A549 treated with GW870086 at 1 μM for 4 hours (cell line): ENCODE measurements at places on chromosomes 7 and 10. TPM values are rescaled to one million over a fixed set of nuclear protein-coding genes. Genes with fewer than 3 reads are reported as not detected.

Gene RAPGEF5
- total RNA-seq = 0.09 to 0.23 TPM (median 0.10 TPM) in 5 replicates

Gene WDR37
- 7.4 to 8.5 TPM (median 7.8 TPM) in 5 replicates for total RNA-seq

Gene FAM171A1
- total RNA-seq = 19.7 to 22.7 TPM (median 21.5 TPM) in 5 replicates

Gene ZNF853
- 1.7 to 2.9 TPM (median 2.5 TPM) in 5 replicates for total RNA-seq

Gene ZMIZ2
- total RNA-seq = 24.8 to 32.9 TPM (median 31.7 TPM) in 5 replicates

Gene NANOS1
- total RNA-seq = 2.4 to 4.0 TPM (median 3.5 TPM) in 5 replicates

Gene SLC18A3
- not detected in 5 replicates for total RNA-seq

Gene XPNPEP1
- total RNA-seq = 34.0 to 39.6 TPM (median 35.6 TPM) in 5 replicates

Gene NT5C3A
- total RNA-seq = 33.3 to 39.8 TPM (median 37.8 TPM) in 5 replicates

Gene WDR11
- total RNA-seq = 17.9 to 26.6 TPM (median 22.8 TPM) in 5 replicates

Gene MAGI2
- total RNA-seq = 0.21 to 0.45 TPM (median 0.36 TPM) in 5 replicates

Gene SPDYE9
- total RNA-seq = not detected in 5 replicates

Gene SLC35B4
- total RNA-seq = 26.0 to 46.0 TPM (median 34.8 TPM) in 5 replicates

Gene TMEM270
- 0.32 TPM in 1 of 5 replicates, not detected in the others for total RNA-seq

Gene AVPI1
- 86.3 to 139 TPM (median 117 TPM) in 5 replicates for total RNA-seq

Gene ITGB1
- total RNA-seq = 646 to 1,037 TPM (median 960 TPM) in 5 replicates

Gene MXI1
- total RNA-seq = 5.8 to 6.9 TPM (median 6.5 TPM) in 5 replicates

Gene CFAP58
- total RNA-seq = 0.10 to 0.34 TPM (median 0.16 TPM) in 5 replicates

Gene DDC
- 0.63 to 2.3 TPM (median 1.1 TPM) in 5 replicates for total RNA-seq

Gene FXYD4
- not detected in 5 replicates for total RNA-seq

Gene DDIT4
- 160 to 197 TPM (median 177 TPM) in 5 replicates for total RNA-seq

Gene WNT8B
- not detected in 5 replicates for total RNA-seq

Gene HMX3
- total RNA-seq = 0.19 TPM in 1 of 5 replicates, not detected in the others

Gene MOGAT3
- total RNA-seq = not detected in 5 replicates

Gene LIPF
- total RNA-seq = not detected in 5 replicates

Gene CH25H
- 0.19 to 0.38 TPM (median 0.22 TPM) in 5 replicates for total RNA-seq

Gene GSAP
- total RNA-seq = 2.9 to 3.6 TPM (median 3.3 TPM) in 5 replicates

Gene KNDC1
- 0.61 to 2.0 TPM (median 1.1 TPM) in 5 replicates for total RNA-seq
